ENCODE measurements at places on chromosomes 2 and 18. TPM values are rescaled to one million over a fixed set of nuclear protein-coding genes. Genes with fewer than 3 reads are reported as not detected.

Gene CRYBA2
- polyA plus RNA-seq: 1.4 TPM

Gene ABCA12
- polyA plus RNA-seq: 0.12 TPM

Gene ANKAR
- 2.5 TPM for polyA plus RNA-seq

Gene UGT1A5
- 0.22 TPM for polyA plus RNA-seq

DNA sequence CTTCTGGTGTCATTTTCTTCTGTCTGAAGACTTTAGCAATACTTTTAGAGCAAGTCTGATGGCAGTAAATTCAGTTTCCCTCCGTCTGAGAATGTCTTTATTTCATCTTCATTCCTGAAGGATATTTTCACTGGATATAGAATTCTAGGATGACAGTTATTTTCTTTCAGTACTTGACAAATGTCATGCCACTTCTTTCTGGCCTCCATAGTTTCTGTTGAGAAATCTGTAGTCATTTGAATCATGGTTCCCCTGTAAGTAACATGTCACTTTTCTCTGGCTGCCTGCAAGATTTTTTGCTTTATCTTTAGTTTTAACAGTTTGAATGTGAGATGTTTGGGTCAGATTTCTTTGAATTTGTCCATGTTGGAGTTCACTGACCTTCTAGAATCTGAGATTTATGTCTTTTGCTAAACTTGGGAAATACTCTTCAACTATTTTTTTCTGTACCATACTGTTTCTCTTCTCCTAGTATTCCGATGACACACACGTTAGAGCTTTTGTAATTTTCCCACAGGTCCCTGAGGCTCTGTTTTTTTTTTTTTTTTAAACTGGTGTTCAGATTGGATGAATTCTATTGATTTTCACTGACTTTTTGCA lies 30.2 kb downstream of the RMND5A start:
- no peak for DNase-seq
- H3K4me3 ChIP-seq: no peak overlapping the region
- peaks cover 16% of the 10 kb centered on the region for H3K4me1 ChIP-seq

DNA sequence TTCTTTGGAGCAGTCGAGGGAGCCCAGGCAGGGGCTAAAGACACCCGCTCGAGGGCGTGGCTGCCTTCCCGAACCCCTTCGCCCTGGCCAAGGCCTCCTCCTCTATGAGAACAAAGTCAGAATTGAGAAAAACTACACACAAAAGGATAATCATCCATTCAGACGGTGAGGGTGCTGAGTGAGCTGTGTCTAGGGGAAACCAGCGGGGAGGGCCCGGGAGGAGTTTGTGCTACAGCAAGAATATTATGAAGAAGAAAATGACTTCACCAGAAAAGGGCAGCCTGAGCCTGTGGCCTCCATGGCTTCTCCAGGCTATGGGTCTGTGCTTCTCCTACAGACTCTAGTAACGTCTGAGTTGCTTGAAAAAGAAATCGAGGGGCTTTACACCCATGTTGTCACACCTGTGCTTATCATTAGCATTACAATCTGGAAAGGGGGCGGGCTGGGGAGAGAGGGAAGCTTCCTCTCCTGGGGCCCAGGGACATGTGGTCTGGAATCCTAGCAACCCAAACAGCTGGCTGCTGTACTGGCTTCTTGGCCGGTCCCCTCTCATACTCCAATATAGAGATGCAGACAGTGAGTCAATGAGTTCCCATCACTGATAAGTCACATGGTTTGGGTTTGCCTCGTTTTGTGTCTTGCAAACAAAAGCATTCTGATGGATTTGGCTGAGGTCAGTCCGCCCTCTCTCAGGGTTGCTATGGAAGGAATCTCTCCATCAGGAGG lies 52.0 kb upstream of the ARL4C start:
- peaks cover 11% of the 10 kb centered on the region for H3K27me3 ChIP-seq
- no peaks in the 10 kb centered on the region for H3K4me1 ChIP-seq
- DNase-seq: peak; percentile 70
- no peak overlapping the region for H3K27ac ChIP-seq
- H3K36me3 ChIP-seq: no peaks in the 10 kb centered on the region

GRCh38 chr2:112629823-112630222 lies 15.9 kb upstream of the SLC20A1 start:
- DNase-seq: no peak
- no peak overlapping the region for H3K4me3 ChIP-seq
- peaks cover 8% of the 10 kb centered on the region for H3K4me1 ChIP-seq
- H3K27ac ChIP-seq: no peak overlapping the region

DNA sequence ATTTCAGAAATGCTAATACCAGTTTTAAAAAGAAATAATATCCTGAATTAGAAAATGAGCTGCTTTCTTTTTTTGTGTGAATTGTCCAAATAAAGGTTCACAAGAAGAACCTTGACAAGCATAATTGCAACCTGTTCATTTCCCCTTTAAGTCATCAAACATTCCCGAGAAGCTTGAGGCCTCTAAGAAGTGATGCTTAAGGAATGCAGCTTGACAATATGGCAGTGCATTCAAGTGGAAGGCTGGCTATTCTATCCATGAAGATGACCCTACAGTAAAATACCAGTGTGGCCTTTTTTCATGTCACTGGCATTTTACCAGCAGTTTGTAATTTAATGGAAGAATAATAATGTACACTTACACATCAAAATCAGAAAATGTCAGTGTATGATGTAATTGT lies 216.7 kb downstream of the CTNNA2 start:
- H3K4me1 ChIP-seq: no peaks in the 10 kb centered on the region
- H3K27me3 ChIP-seq: no peaks in the 10 kb centered on the region
- H3K4me3 ChIP-seq: no peak overlapping the region
- H3K36me3 ChIP-seq: no peaks in the 10 kb centered on the region
- no peak for DNase-seq
- H3K27ac ChIP-seq: no peak overlapping the region

DNA sequence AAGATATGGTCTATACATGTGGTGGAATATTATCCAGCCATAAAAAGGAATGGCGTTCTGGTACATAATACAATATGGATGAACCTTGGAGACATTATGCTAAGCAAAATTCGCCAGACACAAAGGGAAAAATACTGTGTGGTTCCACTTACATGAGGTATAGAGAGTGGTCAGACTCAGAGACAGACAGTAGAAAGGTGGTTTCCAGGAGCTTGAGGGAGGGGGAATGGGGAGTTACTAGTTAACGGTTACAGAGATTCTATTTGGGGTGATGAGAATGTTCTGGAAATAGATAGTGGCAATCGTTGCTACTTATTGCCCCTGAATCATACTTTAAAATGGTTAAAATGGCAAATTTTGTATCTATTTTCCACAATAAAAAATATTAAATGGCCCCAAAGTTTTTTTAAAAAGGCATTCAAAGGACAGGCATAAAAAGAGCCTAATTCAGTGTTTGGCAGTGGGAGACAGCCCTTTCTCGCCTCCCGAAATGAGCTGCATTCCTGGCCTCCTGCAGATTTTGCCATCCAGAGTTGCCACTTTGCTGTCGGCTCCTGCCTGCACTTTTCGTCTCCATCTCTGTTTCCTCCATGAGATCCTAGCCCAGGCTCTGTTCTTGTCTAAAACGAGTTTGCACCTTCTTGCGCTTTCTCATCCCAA lies 13.5 kb downstream of the TNFRSF11A start:
- H3K4me3 ChIP-seq: no peak overlapping the region
- no peak for DNase-seq
- H3K27ac ChIP-seq: no peak overlapping the region
- no peaks in the 10 kb centered on the region for H3K4me1 ChIP-seq

DNA sequence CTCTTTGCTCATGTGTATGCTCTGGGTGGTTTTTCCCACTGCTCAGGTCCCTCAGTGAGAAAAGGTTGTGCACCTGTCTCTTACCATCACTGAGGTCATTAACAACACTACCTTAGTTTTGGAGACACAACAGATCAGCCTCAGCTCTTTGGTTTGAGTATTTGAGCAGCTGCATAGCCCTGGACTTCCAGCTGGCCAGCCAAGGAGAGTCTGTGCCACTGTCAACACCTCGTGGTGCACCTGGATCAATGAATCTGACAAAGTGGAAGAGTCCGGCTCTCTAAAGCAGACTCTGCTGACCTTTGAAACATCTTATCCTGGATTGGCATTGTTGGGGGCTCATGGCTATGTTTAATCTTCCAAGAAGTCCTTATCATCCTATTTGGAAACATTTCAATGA lies 30.0 kb downstream of the SERPINB8 start:
- H3K4me3 ChIP-seq: no peak overlapping the region
- H3K36me3 ChIP-seq: no peaks in the 10 kb centered on the region
- H3K4me1 ChIP-seq: no peaks in the 10 kb centered on the region
- no peak for DNase-seq

- H3K4me1 ChIP-seq: peaks cover 5% of the 10 kb centered on the region
- H3K27me3 ChIP-seq: no peaks in the 10 kb centered on the region
- no peak overlapping the region for H3K27ac ChIP-seq
- DNase-seq: no peak
These were observed 121.2 kb downstream of the OSBPL6 start for GRCh38 chr2:178315488-178315948.

- no peak overlapping the region for H3K4me3 ChIP-seq
- H3K4me1 ChIP-seq: peaks cover 15% of the 10 kb centered on the region
- peak; percentile 77 for DNase-seq
- no peaks in the 10 kb centered on the region for H3K36me3 ChIP-seq
- no peaks in the 10 kb centered on the region for H3K27me3 ChIP-seq
These were observed 125.9 kb downstream of the ANTXR1 start for GRCh38 chr2:69138793-69139459.

DNA sequence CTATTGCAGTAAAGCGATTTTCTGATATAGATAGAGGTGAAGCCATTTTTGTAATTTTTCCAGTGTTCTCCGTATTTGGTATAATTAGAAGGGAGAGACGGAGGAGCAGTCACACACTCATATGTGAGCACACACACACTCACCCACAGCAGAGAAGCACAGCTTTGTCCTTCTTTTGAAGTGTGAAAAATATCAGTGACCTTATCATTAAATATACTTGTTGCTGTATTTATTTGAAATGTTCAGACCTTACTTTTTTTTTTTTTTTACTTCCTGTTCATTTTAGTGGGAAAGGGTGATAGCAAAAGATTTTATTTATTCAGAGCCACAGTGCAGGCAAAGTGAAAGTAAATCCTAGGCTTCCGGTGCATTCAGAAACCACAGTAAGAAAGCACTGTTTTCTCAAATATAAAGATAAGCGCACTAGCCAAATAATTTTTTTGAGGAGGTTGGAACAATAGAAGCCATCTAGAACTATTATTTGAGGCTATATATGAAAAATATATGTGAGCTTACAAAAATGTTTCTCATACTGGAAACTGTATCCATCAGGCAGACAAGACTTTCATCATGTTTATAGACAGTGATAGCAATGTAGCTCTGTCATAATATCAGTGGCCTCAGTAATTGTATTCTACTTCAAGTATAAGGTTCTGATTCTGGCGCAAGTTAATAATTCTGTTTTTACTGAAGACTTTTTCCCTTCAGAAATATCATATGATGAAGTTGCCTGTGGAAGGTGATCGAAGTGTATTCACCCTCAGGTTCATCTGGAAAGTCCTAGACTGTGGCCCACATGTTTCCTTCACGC lies 37.2 kb downstream of the TSHZ1 start:
- no peaks in the 10 kb centered on the region for H3K4me1 ChIP-seq
- no peaks in the 10 kb centered on the region for H3K36me3 ChIP-seq
- peak overlapping the region; percentile 49 for H3K4me3 ChIP-seq

DNA sequence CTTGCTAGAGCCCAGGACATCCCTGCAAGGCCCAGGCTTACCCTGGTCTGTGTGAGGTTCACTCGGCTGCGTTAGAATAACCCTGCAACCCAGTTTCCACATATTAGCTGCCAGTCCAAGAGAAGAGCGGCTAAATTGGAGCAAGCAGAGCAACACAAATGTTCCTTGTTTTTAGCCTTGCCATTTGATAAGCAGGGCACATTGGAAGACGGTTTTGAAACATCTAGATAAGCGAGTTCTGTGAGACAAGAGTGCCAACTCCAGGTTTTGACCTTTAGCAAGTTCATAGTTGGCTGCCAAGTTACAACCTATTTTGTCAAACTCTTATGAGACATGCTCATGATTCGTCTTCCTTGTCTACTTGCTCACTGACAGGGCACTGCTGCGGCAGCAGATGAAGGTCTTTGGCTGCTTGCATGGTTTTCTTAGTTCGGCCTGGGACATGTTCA lies 23.5 kb downstream of the DPP4 start:
- DNase-seq: no peak
- no peak overlapping the region for H3K4me3 ChIP-seq
- no peak overlapping the region for H3K27ac ChIP-seq
- H3K27me3 ChIP-seq: no peaks in the 10 kb centered on the region

DNA sequence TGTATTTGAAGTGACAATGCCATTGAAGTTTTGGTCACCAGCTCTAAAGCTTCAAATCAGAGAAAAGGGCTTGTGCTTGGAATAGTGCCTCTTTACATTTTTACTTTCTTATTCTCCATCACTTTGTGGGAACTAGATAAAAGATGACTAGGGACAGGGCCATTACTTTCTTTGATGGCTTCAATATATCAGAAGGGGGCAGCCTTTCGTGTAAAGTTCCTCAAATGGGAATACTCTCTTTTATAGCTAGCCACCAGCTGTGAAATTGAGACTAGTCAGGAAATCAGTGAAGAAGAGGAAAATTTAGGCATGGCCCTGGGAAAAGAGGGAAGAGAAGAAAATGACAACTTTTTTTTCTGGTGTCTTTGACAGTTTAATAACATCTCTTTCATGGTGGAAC lies 242.5 kb downstream of the DCC start:
- H3K27ac ChIP-seq: no peak overlapping the region
- no peaks in the 10 kb centered on the region for H3K27me3 ChIP-seq
- H3K36me3 ChIP-seq: no peaks in the 10 kb centered on the region
- no peaks in the 10 kb centered on the region for H3K4me1 ChIP-seq
- no peak for DNase-seq

- H3K4me1 ChIP-seq: peaks cover 47% of the 10 kb centered on the region
- H3K4me3 ChIP-seq: peak overlapping the region; percentile 88
- no peaks in the 10 kb centered on the region for H3K27me3 ChIP-seq
- H3K36me3 ChIP-seq: no peaks in the 10 kb centered on the region
These were observed 1.5 kb downstream of the INO80D start for GRCh38 chr2:206084439-206084869.

DNA sequence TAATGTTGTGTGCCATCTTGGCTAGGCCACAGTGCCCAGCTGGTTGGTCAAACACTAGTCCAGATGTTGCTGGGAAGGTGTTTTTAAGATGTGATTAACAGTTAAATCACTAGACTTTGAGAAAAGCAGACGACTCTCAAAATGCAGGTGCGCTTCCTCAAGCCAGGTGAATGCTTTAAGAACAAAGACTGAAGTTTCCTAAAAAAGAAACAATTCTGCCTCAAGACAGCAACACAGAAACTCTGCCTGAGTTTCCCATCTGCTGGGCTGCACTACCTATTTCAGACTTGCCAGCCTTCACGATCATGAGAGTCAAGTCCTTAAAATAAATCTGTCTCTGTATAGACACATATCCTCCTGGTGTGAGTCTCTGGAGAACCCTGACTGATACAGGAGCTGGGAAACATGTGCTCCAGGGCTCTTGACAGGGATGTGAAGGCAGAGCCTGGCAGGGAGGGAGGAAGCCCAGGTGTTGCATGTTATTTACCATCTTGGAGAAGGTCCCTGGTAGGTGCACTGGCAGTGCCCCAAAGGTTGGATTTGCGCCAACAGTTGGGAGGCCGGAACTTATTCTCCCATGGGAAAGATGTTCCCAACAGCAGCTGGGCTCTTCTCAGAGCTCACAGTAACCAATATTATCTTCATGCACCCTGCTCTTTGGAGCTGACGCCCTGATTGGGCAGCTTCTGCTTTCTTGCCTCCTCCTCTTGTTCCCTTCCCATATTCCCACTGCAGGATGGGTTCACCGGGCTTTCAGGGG lies 43.9 kb downstream of the ST6GAL2 start:
- no peaks in the 10 kb centered on the region for H3K27me3 ChIP-seq
- no peak overlapping the region for H3K4me3 ChIP-seq
- no peak for DNase-seq
- H3K4me1 ChIP-seq: peaks cover 16% of the 10 kb centered on the region
- H3K27ac ChIP-seq: peak overlapping the region; percentile 62
